ENCODE measurements at places on chromosomes 7 and 10. TPM values are rescaled to one million over a fixed set of nuclear protein-coding genes. Genes with fewer than 3 reads are reported as not detected.

OR2A12 gene
- not detected for total RNA-seq

GIMAP4 gene
- not detected for total RNA-seq

PNLIPRP3 gene
- not detected for total RNA-seq

NPVF gene
- total RNA-seq: not detected

OPN4 gene
- not detected for total RNA-seq

ITPRID1 gene
- not detected for total RNA-seq

RELN gene
- total RNA-seq: 0.01 TPM

PTF1A gene
- not detected for total RNA-seq

CPA4 gene
- 4.7 TPM for total RNA-seq

HGF gene
- total RNA-seq: not detected

GHITM gene
- 214 TPM for total RNA-seq

HOXA2 gene
- total RNA-seq: 0.97 TPM

UFSP1 gene
- 6.9 TPM for total RNA-seq

CALY gene
- total RNA-seq: 0.69 TPM

SPDYE11 gene
- total RNA-seq: not detected

TUBB8 gene
- total RNA-seq: not detected

FAM170B gene
- not detected for total RNA-seq

Data from A549 treated with GW870086 at 1 μM for 4 hours (cell line).